ENCODE measurements at places on chromosomes 6 and 20.

DNA sequence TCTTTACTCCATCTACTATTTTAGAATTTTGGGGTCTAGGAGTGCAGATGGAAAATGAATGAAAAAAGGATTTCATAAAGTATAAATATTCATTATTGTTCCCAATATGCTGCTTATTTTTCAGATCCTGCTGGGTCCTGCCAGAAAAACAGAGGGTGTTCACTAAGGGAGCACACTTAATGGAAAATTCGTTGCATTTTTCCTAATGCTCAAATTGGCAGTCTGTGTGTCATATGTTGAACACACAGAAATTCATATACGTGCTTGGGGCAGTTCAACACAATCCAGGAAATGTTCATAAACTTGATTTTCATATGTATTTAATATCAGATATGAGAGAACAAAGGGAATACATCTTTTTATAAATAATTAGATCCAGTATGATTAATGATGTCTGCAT, 1019.4 kb downstream of the EPHA7 start:
- DNase-seq: no peak

GRCh38 chr6:6586671-6587526, 1.6 kb upstream of the LY86 start:
- DNase-seq: no peak

GRCh38 chr6:150156460-150156859, 13.6 kb downstream of the PPP1R14C start:
- no peak for DNase-seq

DNA sequence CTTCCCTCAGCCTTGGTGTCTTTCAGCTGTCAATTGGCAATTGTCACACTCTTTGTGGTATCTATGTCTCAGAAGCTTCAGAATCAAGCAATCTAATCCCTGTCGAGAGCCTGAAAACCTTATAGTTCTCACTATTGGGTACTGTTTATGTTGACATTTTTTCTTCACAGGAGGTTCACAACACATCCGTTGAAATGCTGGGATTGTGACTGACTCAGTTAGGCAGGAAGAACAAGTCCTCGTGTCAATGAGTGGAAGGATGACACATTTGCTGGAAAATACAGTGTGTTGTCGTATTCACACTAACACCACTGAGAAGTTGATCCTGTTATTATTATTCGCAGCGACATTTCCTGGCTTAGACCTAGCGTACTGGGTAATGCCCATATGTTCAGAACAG, 163.9 kb upstream of the CITED2 start:
- no peak for DNase-seq

DNA sequence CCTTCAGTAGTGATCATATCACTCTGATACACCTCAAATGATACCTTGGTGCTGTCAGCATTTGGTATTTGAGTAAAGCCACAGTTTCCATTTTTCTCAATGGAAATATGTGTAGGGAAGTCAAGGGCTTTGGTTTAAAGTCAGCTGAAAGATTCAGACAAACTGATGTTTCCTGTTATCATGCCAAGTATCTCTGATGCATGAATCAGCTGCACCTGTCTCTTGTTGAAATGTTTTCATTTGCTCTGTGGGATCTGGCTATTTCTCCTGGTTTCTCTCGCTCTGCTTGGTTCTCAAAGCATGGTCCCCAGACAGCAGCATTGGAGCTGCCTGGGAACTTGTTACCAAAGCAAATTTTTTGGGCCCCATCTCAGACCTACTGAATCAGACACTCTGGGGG, 23.5 kb downstream of the ZFP64 start:
- no peak for DNase-seq

GRCh38 chr6:87806099-87806498, 104.1 kb upstream of the AKIRIN2 start:
- no peak for DNase-seq

DNA sequence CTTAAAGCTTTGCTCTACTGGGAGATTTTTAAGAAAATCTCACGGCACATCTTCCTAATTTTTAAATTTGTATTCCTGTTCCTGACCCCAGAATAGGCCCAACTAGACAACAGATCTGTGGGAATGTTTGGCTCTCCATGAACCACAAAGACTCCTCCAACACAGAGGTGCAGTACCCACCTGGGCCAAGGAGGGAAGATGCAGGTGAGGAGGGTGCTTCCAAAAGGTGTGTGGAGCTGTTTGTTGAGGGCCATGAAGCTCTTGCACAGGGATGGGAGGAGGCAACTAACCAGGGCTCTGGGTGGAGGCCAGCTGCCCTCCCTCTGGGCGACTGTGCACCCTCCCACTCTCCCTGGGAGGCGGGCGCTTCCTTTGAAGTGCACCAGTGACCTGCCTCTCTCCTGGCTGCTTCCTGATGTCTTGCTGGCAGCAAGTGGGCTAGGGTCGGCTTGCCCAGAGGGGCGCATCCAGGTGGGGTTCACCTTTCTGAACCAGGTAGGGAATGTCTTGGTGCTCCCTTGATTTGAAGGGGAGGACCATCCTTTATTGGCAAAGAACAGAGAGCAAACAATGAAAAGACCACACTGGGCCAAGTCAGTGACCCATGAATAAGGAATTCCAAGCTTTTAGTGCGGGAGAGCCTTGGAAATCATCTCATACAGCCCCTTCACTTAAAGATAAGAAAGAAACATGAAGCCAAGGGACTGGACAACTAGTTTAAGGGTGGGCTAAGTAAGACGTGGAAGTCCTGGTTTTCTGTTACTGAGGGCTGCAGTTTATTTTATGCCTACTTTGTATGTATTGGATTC, 76.0 kb downstream of the ANKRD6 start:
- peak; percentile 34 for DNase-seq

DNA sequence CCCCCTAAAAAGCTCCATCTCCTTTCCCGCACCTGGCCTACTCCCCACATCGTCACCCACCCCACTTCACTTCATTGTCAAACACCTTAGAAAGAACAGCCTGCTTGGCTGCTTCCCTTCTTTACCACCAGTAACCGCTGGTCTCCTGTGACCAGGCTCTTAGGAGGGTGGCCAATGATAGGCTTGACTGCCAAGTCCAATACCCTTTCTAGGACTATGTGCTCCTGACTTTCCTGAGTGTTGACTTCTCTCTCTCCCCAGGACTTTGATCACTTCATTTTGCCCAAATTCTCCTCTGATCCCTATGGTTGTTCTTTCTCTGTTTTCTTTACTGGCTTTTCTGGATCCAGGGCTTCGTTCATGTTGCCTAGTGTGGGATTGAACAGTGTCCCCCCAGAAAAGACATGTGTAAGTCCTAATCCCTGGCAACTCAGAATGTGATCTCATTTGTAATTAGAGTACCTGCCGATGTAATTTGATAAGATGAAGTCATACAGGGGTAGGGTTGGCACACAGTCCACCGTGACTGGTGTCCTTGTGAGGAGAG, 254.0 kb downstream of the GMDS start:
- DNase-seq: no peak

DNA sequence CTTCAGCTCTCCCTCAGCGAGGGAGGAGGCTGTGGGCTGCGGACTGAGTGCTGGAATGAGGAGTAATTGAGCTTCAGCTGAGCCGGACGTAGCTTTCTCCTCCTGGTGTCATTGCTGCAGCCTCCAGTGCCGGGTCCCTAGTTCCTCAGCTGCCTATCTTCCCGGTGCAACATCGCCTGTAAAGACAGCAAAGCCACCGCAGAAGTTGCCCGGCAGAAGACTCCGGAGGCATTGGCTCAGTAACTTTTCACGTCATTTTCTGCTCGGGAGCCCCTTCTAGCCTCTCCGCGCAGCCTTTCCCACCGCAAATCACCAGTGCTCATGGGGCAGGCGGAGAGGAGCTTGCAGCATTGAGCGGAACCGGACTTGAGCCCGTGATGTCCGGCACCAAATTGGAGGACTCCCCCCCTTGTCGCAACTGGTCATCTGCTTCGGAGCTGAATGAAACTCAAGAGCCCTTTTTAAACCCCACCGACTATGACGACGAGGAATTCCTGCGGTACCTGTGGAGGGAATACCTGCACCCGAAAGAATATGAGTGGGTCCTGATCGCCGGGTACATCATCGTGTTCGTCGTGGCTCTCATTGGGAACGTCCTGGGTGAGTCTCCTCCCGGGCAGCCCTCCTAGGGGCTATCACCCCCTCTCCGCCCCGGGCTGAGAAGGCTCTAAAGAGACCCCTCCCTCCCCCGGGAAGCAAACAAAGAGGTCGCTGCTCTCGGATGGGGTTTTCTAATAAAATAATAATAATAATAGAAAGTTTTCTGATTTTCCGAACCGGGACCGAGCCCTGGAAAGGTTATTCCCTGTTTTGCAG, at the start of gene HCRTR2:
TSS of gene HCRTR2 (plus strand) at position 305 of the 816 bp plus-strand sequence. CDS start at position 378, 73 bp downstream.
- no peak for DNase-seq

DNA sequence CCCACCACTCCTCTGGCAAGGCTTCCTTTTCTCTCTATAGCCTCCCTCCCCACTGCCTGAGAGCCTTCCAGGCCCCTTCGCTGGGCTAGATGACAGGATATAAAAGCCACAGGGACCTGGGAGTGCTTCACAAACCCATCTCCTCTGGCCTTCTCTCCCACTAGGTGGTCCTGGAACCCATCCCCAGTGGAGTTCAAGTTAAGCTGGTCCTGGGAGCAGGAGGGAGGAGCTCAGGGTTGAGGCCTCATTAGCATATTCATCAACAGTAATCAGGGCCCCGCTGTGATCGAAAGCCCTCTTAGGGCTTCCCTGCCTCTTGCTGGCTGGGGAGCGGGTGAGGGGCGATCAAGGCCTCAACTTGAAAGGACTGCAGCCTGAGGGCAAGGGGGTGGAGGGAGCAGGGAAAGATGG, 9.1 kb downstream of the EBF4 start:
- DNase-seq: no peak

DNA sequence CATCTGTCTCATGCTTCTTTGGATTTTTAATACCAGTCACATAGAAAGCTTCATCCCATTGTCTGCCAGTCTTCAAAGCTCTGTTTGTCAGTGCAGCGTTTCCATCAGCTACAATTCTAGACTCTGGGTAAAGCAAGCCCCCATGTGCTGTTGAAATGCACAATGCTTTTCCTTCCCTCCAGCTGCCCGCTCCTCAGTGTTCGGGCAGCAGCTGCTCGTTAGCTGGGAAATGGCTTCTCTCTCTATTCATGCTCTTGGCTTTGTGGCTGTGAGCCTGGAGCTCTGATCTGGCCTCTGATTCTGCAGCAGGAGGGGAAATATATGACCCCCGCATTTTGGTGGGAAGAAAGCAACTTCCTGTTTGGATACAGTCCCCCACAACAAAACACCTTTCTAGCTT, 213.0 kb upstream of the CDYL start:
- DNase-seq: no peak

GRCh38 chr6:28351087-28351486, 1.3 kb downstream of the ZKSCAN3 start:
- no peak for DNase-seq

DNA sequence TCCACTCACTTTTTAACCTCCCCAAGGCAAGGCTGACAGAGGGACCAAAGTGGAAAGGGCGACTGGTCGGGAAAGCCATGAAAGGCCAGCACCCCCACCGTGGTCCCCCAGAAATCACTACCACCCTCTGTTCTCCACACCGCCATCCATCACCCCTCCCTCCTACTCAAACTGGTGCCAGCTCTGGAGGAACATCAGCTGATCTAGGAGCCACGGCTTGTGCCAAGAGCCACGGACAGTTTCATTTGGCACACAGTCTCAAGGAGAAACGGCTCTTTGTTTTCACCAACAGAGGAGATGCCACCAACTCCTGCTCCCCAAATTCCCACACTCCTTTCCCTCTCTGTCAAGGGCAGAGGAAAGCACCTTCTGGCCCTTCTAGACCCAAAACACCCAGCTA, 26.0 kb downstream of the TBC1D7 start:
- DNase-seq: no peak

DNA sequence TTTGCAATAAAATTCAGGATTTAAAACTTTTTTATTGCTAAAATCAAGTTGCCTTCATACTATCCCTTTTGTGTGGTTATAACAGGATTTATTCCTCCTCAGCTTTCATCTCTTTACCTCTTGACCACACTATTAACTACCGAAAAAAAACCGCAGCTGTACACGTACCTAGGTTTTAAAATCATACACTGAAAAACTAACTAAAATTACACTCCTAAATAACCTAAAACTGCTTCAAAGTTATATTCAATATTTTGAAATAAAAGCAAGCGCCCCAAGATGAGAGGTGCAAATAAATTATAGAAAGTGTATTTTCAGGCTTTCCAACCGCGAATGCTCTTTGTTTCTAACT, 1.4 kb downstream of the MPC1 start:
- no peak for DNase-seq

DNA sequence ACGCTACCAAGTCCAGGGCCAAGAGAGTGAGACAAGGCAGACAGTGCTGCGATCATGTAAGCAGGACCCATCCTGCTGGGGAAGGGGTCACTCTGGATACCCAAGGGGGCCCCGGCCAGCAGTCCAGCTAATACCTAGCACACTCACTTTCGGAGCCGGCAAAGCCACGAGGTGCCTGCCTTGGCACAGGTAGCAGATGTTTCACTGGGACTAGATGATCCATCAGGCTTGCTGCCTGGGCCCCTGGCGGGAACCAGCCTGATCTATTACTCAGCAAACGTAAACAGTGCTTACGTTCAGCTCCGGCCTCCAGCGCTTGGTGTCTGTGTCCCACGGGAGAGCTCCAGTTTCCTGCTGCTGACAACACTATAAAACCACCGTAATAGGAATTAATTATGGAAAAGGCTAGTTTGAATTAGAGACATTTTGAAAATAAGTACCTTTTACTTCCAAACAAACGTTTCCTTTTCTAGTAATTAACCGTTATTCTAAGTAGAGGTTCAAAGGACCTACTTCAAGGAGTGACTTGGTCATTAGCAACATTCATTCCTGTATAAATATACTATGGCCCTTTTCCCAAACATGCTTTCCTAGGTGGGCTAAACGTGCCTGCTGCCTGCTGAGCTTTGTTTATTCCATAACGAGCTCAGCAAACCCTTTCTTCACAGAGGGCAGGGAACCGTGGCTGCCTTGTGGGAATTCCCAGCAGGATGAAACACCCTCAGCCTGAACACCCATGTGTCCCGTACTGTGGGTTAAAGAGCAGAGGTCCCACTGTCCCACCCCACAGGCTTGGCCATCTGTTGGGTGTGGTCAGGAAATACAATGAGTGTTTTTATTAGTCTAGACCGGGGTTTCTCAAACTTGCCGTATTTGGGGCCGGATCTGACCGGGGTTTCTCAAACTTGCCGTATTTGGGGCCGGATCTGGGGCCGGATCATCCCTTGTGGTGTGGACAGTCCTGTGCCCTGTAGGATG, 18.4 kb downstream of the SLC22A23 start:
- no peak for DNase-seq

GRCh38 chr20:45822857-45823256, 4.3 kb downstream of the TNNC2 start:
- DNase-seq: peak; percentile 49

- no peak for DNase-seq
Measured at GRCh38 chr6:16278750-16279149, 40.4 kb downstream of the GMPR start.

DNA sequence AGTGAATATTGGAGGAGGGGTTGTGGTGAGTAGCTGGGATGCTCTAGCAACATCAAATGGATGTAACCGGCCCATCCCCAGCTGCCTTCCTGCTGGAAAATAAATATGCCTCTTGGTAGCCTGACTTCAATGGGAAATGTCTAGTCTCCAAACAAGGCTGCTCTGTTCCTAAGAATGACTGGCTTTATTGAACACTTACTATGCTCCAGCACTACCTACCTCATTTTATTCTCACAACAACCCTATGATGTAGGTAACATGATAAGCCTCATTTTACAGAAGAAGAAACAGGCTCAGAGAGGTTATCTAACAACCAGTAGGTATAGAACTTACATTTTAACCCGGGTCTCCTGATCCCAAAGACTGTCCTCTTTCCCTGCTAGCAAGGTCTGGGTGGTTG, 93.6 kb downstream of the FYN start:
- no peak for DNase-seq

- DNase-seq: no peak
Measured at GRCh38 chr6:46898006-46898405, 23.7 kb downstream of the ADGRF5 start.

Data from hematopoietic multipotent progenitor cell treated with erythropoietin and hydrocortisone succinate and interleukin-3 and kit ligand, for 6 days (in vitro differentiated cells).